Activated CD8-positive, alpha-beta T cell treated with anti-CD3 and anti-CD28 coated beads for 36 hours (primary cell): ENCODE measurements at places on chromosomes 12 and 14. TPM values are rescaled to one million over a fixed set of nuclear protein-coding genes. Genes with fewer than 3 reads are reported as not detected.
A peak's percentile ranks its signal among the peaks of the same experiment; 100 is the strongest.

DNA sequence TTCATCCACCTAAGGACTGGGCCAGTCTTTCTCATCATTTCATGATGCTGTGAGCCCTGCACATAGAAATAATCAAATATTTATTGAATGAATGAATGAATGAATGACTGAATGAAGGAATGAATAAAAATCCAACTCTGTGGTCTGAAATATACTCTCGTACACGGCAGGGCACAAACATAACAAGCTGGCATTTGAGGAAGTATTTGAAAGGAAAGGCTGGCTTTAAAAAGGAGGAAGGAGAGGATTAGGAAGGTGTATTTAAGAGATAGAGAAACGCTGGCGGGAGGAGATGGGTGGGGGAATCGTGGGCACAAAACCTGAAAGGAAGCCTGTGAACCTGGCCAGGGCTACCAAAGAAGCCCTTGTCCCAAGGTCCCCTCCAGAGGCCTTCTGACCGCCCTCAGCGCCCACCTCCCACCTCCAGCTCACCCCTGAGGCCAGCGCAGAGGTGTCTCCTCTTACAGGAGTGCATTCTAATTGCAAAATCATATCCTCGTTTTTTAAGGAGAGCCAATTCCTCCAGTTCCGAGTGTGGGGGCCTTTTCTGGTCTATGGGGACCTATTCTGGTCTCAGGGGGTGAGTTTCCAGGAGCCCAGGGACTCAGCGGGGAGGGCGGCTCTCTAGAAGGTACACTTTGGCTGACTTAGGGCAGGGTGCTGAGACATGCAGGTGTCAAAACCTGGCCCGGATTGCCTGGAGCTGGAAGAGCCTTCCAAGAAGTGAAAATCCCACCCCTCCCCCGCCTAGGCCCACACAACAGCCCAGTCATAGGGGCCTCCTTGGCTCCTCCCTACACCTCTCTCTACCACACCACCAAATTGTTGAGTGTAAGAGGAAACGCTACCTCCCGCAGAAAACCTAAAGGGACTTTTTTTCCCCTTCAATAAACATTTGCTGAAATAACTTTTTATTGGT is 8.7 kb upstream of the JDP2 start:
- DNase-seq: peak; percentile 94

KLRC2 gene
- total RNA-seq: 2.6 TPM

MSI1 gene
- 0.78 TPM for total RNA-seq

DNA sequence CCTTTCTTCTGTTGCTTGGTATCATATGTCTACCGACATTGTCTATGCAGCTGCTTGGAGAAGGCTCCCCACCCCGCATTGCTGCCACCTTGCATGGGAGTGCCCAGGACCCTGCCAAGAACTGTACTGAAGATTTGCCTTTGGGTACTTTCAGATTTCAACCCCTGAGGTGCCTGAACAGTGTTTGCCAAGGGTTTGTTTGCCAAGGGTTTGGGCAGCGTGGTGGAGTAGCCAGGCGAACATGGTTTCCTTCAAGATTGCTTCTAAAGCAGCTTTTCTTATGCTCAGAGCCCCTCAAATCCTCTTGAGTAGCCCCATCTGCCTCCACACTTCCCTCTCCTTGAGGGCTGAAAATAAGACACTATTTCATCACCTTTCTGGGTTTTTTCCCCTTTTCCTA is 25.3 kb upstream of the CRY1 start:
- no peak for DNase-seq

DNA sequence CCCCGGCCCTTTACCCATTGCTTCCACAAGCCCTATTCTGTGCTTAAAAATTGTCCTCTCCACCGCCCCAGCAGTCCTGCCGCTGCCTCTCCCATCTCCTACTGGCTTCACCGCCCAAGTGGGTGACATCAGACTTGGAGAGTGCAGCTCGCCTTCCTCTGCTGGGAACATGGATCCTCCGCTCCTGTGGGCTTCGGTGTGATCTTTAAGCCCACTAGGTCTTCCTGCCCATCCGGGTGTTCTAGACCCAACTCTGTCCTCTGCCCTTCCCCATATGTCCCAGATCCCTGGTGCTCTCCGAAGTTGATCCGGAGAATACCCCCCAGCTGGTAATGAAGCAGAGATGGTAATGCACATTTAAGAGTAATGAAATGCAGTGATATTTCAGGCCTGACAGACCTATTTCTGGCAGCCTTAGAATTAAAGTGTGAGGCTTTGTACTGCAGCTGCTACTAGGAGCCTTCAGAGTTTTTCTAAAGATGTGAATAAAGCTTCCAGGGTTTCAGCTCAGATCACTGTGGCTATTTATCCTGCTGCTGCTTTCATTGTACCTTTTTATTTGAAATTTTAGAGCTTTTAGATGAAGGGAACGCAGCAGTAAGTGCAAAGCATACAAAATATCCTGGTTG is 22.9 kb upstream of the CTDSP2 start:
- DNase-seq: no peak

GRCh38 chr12:77777274-77777673 is 53.4 kb upstream of the NAV3 start:
- DNase-seq: no peak

- DNase-seq: no peak
Observed at GRCh38 chr14:81091660-81092059, 129.1 kb downstream of the GTF2A1 start.

DNA sequence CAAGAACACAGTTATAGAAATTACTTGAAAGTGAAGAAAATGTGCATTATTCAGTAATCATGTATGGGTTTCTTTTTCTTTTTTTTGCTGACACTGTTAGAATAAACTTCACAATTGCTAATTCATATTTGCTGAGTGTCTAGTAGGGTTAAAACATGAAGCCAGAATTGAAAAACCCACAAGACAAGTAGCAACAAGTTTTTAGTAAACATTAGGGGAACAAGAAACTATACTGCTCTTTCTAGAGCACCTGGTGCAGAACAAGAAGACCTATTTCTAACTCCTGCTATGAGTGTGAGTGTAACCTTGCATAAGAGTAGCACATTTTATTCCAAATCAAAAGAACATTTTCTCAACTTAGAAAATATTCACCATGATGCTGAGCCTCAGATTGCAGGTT is 83.2 kb downstream of the ITPR2 start:
- DNase-seq: no peak

LRP1-AS gene
- not detected for total RNA-seq
